ENCODE measurements at places on chromosomes 7 and 10.
A peak's percentile ranks its signal among the peaks of the same experiment; 100 is the strongest.

DNA sequence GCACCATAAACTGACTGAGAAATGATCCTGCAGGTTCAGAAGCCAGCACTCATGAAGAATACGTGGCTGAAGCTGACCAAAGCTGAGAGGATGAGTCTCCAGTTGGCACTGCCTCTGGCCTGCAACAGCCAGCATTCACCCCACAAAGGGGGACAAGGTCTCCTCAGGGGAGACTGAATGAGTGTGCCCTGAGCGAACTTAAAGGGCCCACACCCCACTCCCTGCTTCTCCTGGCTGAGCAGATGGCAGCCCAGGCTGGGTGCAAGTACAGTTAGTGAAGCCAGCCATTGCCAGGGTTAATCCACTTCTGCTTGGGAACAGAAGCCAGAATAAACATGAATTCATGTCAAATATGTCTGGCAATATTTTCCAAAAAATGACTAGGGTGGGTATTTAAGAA, 98.1 kb downstream of the PPP1R17 start:
- peak; percentile 98 for DNase-seq

DNA sequence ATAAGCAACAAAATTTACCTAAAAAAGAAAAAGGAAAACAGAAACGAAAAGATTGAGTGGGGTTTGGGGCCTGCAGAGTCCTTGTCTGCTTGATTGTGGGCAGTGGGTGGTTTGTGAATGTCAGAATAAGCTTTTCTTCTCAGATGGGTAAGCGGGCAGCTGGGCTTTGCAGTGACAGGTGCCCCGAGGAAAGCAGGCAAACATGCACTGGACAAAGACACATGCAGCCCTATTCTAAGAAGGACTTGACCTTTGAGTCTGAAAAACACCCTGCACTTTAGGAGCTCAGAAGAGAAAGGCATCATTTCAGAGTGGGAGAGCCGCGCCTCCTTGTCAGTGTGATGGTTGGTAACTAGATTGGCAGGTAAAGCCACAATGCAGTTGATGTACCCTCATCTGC, 562.7 kb downstream of the PTPRN2 start:
- no peak for DNase-seq

GRCh38 chr10:71995887-71996575, 31.8 kb downstream of the CHST3 start:
- DNase-seq: no peak

DNA sequence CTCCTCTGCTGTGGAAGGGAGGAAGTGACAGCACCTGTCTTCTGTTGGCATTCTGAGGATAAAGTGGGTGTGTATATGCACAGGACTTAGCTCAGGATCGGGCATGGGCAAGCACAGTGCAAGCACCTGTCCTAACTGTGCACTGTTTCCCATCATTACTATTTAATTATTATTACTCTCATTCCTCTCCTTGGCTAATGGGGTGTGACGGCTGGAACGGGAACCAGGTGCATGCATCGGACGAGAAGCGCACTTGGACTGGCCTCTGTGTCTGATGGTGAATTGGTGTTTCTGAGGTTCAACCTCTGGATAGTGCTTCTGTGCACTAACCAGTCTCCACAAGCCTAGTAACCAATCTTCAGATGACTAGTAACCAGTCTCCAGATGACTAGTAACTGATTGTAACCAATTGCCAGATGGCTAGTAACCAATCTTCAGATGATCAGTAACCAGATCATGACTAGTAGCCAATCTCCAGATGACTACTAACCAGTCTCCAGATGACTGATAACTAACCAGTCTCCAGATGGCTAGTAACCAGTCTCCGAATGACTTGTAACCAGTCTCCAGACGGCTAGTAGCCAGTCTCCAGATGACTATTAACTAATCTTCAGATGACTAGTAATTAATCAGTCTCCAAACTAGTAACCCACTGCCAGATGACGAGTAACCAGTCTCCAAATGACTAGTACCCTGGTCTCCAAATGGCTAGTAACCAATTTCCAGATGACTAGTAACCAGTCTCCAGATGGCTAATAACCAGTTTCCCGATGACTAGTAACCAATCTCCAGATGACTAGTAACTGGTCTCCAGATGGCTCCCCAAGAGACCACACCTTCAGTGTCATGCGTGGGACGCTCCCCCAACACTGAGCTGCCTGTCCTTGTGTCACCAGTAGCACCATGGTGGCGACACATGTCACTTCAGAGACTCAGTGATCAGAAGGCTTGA, 85.8 kb downstream of the PAXIP1 start:
- DNase-seq: no peak

DNA sequence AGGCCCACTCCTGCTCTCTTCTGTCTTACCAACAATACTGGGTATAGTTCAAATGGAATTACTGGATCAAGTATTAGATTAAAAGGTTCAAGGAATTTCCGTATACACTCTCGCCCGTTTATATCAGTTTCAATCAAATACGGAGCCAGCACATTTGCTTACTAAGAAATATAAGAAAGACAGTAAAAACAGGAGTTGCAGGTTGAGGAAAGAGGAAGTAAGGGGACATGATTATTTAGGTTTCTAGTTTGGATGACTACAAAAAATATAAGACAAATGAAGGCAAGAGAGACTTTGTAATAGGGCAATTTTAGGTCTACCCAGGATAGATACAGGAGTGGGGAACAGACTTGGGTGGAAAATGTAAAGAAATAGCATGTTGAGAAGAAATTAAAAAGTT, 109.9 kb upstream of the ABI1 start:
- no peak for DNase-seq

DNA sequence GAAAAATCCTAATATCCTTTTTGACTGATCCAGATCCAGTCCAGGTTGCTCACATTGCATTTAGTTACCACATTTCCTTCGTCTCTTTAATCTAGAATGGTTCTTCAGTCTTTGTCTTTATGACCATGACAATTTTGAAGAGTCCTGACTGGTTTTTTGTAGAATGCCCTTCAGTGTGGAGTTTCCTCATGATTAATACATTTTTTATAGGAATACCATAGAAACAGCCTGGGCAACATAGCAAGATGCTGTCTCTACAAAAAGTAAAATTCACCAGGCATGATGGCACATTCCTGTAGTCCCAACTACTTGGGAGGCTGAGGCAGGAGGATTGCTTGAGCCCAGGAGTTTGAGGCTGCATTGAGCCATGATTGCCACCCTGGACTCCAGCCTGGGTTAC, 285.0 kb upstream of the KAT6B start:
- DNase-seq: no peak

- DNase-seq: no peak
These were observed 223.5 kb upstream of the PITRM1 start for GRCh38 chr10:3396116-3396515.

- DNase-seq: peak; percentile 89
These were observed 120.6 kb downstream of the PRPF18 start for GRCh38 chr10:13707156-13707881.

- no peak for DNase-seq
These were observed 174.6 kb upstream of the SVIL start for GRCh38 chr10:29809383-29809782.

DNA sequence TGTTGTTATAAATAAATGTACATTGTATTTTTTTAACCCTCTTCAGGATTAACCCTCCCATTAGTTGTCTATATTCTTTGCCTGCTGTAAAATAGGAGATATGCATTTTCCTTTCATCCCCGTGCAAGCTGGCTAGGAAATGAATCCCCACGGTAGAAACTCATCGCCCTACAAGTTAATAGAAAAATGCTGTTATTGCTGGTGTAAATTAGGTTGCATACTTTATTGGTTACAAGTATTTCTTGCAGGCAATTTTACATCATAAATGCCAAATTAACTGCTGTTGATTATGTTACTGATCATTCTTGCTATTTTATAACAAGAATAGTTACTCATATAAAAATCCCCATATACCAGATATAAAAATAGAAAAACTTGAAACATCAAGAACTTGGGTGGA, 454.2 kb upstream of the KLF6 start:
- no peak for DNase-seq

- DNase-seq: no peak
These were observed 1.6 kb downstream of the PRR15 start for GRCh38 chr7:29565224-29565630.

- no peak for DNase-seq
These were observed 16.7 kb downstream of the P4HA1 start for GRCh38 chr10:73079779-73080541.

DNA sequence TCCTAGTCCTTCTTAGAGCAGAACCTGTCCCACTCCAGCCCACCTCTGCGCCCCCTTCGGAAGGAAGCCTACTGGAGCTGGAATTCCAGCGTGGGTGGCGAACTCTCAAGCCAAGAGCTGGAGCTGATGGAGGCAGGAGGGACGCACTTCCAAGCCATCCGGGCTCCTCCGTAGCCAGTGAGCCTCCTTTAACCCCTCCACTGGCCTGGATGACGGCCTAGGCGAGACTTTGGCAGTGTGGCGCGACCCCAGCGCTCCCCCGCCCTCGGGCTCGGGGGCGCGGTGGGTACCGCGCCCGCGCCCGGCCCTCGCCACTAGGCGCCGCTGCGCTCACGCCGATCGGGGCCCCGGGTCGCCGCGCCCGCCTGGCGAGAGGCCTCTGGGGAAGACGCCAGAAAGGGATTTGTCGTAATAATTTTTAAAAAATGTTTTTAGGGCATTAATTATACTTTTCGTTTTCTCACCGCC, 5.1 kb upstream of the EMX2 start:
- peak; percentile 32 for DNase-seq

- no peak for DNase-seq
These were observed 4.8 kb downstream of the IL6 start for GRCh38 chr7:22731766-22732165.

- DNase-seq: no peak
These were observed 159.3 kb downstream of the LYZL1 start for GRCh38 chr10:29448125-29448524.

DNA sequence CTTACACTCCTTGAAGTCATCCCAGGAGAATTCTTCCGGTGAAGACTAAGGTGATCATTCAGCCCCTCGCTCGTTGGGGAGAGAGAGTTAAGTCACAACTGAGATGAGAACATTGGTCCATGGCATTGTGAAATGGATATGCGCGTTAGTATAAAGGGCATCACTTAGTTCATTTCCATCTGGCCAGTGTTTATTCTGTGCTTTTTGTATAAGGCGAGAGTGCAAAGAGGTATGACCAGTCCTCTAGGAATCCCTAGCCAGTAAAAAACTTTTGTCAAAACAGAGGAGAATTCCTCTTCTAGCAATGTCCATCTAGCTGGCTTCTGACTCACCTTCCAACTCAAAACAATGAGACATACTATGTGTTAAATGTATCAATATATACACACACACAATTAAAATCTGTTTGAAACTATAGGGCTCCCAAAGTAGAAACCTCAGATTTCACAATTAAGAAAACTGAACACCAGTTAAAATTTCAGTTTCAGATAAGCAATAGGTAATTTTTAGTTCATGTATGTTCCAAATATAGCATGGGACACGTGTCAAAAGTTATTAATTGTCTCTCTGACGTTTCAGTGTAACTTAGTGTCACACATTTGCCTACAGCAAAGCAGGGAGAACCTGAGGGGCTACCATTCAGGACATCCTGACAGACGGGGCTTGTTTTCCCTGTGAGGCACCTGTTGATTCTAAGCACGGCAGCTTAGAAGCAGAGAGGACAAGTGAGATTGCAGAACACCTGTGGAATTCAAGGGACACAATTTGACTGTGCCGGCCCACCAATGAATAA, 158.9 kb downstream of the KLF6 start:
- no peak for DNase-seq

DNA sequence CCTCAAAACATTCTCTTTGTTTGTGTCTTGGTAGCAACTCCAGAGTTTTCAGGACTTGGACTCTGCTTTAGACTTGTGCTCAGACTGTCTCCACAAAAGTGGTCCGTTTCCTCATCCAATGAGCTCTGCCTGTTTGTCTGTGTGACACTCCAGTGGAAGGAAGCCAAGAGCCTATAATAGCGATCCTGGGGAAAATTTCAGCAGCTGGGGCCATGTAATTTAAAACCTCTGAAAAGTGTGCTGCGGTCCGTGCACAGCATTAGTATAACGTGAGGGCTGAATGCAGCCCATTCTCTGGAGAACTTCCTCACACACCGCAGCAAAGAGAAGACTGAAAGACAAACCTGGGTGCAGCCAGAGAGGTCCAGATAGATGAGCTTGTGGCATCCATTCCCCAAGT, at the start of gene LRRC17:
Gene LRRC17 (plus strand): TSS at position 259 of the 400 bp plus-strand sequence. CDS start 20,914 bp downstream, outside the sequence.
- no peak for DNase-seq

DNA sequence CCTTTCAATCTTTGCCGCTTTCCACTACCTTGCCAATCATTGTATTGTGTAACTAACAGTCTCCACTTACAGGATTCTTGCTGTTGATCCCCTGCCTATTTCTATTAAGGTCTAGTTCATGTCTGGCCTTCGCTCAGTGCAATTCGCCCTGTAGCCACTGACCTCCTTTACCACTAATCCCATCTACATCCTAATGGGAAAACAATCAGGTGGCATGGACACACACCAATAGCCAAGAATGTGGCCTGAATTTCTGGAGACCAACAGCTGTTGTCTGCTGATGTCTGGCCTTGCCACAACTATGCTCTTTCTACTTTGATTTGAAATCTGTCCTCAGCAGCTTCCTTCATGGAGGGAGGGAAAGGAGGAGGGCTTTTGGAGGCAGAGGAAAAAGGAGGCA, 546.2 kb downstream of the SORCS3 start:
- DNase-seq: no peak

DNA sequence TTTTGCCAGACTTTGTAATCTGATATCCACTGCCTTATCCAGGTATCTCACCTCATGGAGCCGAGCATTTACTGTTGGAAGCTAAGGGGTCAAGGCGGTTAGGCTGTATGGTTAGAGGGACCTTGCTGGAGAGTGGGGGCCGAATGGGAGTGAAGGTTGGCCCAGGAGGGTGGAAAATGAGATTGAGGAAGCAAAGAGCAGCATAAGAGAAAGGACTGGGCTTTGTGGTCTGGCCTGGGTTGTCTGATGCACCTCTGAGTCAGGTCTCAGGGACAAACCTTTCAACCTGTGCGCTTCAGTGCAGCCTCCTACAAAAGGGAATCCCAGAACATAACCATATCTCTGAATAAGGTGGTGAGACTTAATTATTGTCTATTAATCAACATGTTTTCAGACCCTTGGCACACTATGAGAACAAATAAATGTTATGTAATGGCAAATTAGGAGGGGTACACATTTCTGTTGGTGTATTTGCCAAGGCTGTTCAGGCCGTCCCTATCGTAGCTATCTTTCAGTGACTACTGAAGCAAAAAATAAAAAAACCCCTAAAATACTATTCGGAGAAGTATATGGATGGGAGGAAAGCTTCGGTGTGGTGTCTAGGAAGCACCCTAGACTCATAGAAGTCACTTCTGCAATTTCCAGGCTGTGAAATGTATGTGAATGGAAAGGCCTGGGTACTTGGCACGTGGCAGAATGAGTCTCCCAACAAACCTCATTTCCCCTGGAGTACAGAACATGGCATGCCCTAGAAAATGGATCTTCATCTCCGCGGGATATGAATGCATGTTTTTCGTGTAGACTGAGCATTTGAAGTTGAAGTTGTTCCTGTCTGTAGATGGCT, 4.3 kb downstream of the CAMK1D start:
- no peak for DNase-seq

DNA sequence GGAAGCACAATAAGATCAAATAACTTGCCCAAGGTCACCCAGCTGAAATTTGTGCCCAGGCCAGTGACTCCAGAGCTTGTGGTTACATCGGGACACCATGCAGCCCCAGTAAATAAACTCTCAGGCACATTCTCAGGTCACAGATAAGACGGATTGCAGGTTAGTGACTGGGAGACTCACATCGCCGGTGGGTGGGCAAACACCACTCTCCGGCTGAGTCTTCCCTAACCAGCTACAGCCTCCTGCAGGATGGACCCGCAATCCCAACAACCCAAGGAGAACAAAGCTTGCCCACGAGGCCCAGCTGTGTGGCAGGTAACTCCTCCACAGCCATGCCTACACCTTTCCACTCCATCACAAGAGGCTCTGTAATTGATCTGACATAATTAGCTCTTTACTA, 81.7 kb upstream of the EFCAB10 start:
- no peak for DNase-seq
